IPS DF 6.9 (cell line): ENCODE measurements at places on chromosomes 7 and 10.

GRCh38 chr10:44911081-44911540 is at the start of gene TMEM72:
Gene TMEM72, plus strand, starts transcription at chr10:44911337. Its CDS starts 176 bp downstream, at chr10:44911513.
- H3K4me1 ChIP-seq: peaks cover 5% of the 10 kb centered on the region
- no peak within 1 kb of the TSS for H3K4me3 ChIP-seq
- H3K36me3 ChIP-seq: no peaks in the 10 kb centered on the region
- H3K27ac ChIP-seq: no peak within 1 kb of the TSS
- H3K27me3 ChIP-seq: no peaks in the 10 kb centered on the region
- no peak for DNase-seq

DNA sequence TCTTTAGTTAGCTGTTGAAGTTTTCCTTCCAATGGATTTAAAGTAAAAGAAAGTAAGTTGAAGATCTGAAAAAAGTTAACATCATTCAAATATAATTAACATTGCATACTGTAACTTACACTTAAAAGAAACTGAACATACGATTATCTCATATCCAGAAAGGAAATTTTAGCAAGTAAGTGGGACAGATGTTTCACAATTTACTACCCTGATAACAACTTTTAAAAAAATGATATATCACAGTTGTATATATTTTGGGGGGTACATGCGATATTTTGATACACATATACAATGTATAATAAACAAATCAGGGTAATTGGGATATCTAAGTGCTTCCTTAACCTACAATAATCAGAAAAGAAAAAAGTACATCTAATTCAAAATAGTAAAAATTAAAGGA is 44.2 kb downstream of the ASZ1 start:
- no peak overlapping the region for H3K27ac ChIP-seq
- no peaks in the 10 kb centered on the region for H3K36me3 ChIP-seq
- no peak overlapping the region for H3K4me3 ChIP-seq
- no peaks in the 10 kb centered on the region for H3K4me1 ChIP-seq
- H3K27me3 ChIP-seq: no peaks in the 10 kb centered on the region

- H3K27me3 ChIP-seq: no peaks in the 10 kb centered on the region
- no peak for DNase-seq
- no peaks in the 10 kb centered on the region for H3K4me1 ChIP-seq
- H3K27ac ChIP-seq: no peak overlapping the region
Observed at GRCh38 chr10:109183366-109183765, 739.9 kb downstream of the XPNPEP1 start.

DNA sequence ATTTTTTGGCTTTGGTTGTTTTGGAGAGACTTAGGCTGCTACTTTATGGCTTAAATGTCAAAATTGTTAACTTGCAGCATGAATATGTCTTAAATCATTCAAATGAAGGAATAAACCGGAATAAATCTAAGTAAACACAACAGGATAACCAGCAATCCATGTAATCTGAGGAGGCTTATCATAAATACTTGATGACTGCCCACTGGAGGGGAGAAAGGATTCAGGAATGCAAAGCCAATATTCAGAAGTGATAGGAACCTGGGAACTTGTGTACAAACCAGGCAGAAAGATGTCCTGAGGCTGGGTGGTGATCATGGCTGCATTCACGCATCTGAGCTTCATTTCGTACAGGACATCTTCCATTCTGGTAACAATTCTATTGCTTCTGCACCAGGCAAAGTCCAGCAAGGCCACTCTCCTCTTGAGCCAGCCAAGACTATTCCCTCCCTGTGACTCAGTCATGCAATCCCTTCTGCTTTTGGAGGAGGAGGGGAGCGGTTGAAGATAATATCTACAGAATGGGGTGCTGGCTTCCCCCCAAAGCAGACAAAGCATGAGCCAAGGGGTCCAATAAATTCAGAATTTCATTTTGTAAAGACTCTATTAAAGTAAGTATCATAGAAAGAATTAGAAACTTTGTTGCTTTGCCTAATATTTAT is 374.5 kb downstream of the PHTF2 start:
- H3K36me3 ChIP-seq: no peaks in the 10 kb centered on the region
- H3K4me3 ChIP-seq: no peak overlapping the region
- H3K27ac ChIP-seq: no peak overlapping the region
- no peaks in the 10 kb centered on the region for H3K27me3 ChIP-seq
- no peak for DNase-seq

- no peak overlapping the region for H3K4me3 ChIP-seq
- H3K27ac ChIP-seq: no peak overlapping the region
- no peak for DNase-seq
- H3K27me3 ChIP-seq: peaks cover 7% of the 10 kb centered on the region; the same call in 1 of the 2 replicates
- H3K36me3 ChIP-seq: no peaks in the 10 kb centered on the region
- H3K4me1 ChIP-seq: no peaks in the 10 kb centered on the region
Observed at GRCh38 chr10:71968553-71969474, 4.6 kb downstream of the CHST3 start.

- DNase-seq: no peak
- H3K27me3 ChIP-seq: no peaks in the 10 kb centered on the region
- no peak overlapping the region for H3K4me3 ChIP-seq
- no peak overlapping the region for H3K27ac ChIP-seq
- no peaks in the 10 kb centered on the region for H3K36me3 ChIP-seq
Observed at GRCh38 chr7:41046221-41046761, 656.6 kb downstream of the INHBA start.

GRCh38 chr7:155182406-155182970 is 112.4 kb downstream of the HTR5A start:
- H3K27ac ChIP-seq: no peak overlapping the region
- H3K4me3 ChIP-seq: no peak overlapping the region
- no peak for DNase-seq
- H3K4me1 ChIP-seq: no peaks in the 10 kb centered on the region
- H3K27me3 ChIP-seq: no peaks in the 10 kb centered on the region
- H3K36me3 ChIP-seq: no peaks in the 10 kb centered on the region; the same call in 1 of the 2 replicates

DNA sequence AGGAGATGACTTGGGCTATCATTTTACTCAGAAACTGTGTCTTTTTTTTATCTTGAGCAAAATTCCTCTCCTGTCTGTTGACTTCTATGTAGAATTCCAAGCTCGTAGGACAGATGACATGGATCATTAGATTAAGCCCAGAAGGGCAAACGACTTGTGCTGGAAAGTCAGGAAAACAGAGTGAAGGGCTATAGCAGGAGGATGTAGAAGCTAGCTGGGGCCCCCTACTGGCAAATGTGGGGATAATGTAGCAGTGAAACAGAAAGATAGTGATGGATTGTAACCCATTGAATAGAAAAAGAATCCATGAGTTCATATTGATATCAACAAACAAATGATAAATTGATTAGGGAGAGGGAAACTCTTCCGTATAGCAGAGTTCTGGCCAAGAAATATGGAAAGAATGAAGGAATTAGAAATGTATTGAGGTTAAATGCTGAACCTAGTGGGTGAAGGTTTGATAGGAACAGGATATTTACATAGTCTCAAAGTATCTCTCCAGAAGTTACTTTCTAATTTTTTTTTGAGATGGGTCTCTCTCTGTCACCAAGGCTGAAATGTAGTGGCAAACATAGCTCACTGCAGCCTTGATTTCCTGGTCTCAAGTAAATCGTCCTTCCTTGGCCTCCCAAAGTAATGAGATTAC is 103.6 kb downstream of the LYZL1 start:
- H3K4me1 ChIP-seq: no peaks in the 10 kb centered on the region
- H3K27me3 ChIP-seq: no peaks in the 10 kb centered on the region
- peak; percentile 20 for DNase-seq

DNA sequence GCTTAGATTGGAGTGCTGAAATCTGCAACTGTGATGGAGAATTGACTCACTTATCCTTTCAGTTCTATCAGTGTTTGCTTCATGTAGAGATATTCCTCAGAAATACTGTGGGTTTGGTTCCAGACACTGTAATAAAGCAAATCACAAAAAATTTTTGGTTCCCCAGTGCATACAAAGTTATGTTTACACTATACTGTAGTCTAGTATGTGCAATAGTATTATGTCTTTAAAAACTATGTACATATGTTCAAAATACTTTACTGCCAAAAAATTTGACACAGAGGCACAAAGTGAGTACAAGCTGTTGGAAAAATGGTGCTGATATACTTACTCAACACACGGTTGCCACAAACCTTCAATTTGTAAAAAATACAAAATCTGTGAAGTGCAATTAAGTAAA is 112.5 kb downstream of the EPC1 start:
- no peaks in the 10 kb centered on the region for H3K36me3 ChIP-seq
- H3K4me1 ChIP-seq: peaks cover 1% of the 10 kb centered on the region; the same call in 1 of the 2 replicates
- no peak overlapping the region for H3K27ac ChIP-seq
- no peaks in the 10 kb centered on the region for H3K27me3 ChIP-seq
- no peak for DNase-seq

GRCh38 chr7:70436790-70437350 is 695.1 kb upstream of the GALNT17 start:
- H3K4me1 ChIP-seq: no peaks in the 10 kb centered on the region
- H3K27ac ChIP-seq: no peak overlapping the region
- no peaks in the 10 kb centered on the region for H3K36me3 ChIP-seq
- no peak overlapping the region for H3K4me3 ChIP-seq
- no peak for DNase-seq
- no peaks in the 10 kb centered on the region for H3K27me3 ChIP-seq

DNA sequence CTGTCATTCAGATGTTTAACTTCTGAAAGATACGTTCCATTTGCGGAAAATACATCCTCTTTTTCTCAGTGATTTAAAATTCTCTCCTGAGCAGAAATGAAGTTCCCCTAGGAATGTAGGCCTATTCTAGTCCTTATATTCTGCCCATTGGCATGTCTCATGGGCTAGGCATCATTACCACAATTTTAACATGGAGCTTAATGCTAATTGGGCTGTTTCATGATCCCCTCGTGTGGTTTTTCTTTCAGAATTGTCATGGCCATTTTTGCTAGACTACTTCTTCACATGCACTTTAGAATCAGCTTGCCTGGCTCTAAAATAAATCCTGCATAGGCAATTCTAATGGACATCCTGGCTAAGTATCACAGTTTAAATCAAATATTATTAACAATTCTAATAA is 1.0 kb downstream of the TMEM176B start:
- no peak overlapping the region for H3K27ac ChIP-seq
- H3K4me3 ChIP-seq: no peak overlapping the region
- H3K27me3 ChIP-seq: peaks cover 37% of the 10 kb centered on the region
- H3K36me3 ChIP-seq: no peaks in the 10 kb centered on the region
- peaks cover 7% of the 10 kb centered on the region for H3K4me1 ChIP-seq

DNA sequence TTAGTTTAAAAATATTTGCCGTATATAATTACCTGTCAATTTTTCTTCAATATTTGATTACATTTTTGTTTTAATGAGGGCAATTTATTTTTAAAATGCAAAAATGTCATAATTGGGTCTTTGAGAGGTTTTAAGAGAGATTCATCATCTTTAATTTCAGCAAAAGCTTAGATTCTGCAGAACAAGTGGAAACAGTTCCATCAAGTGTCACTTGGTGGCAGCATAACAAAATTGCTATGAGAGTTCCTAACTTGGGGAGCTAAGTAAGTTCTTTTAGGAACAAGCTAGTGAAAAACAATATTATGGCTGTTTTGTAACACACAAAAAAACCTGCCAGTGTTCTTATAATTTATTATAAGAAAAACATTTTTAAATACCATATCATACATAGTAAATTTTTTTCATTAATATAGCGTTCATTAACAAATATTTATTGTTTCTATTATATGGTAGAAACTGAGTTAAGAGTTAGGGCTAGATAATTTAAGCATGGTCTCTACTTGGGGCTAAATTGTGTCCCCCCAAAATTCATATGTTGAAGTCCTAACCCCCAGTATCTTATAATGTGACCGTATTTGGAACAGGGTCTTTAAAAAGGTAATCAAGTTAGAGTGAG is 155.2 kb downstream of the MAGI2 start:
- no peak overlapping the region for H3K4me3 ChIP-seq
- H3K36me3 ChIP-seq: no peaks in the 10 kb centered on the region
- no peak for DNase-seq
- H3K4me1 ChIP-seq: no peaks in the 10 kb centered on the region

DNA sequence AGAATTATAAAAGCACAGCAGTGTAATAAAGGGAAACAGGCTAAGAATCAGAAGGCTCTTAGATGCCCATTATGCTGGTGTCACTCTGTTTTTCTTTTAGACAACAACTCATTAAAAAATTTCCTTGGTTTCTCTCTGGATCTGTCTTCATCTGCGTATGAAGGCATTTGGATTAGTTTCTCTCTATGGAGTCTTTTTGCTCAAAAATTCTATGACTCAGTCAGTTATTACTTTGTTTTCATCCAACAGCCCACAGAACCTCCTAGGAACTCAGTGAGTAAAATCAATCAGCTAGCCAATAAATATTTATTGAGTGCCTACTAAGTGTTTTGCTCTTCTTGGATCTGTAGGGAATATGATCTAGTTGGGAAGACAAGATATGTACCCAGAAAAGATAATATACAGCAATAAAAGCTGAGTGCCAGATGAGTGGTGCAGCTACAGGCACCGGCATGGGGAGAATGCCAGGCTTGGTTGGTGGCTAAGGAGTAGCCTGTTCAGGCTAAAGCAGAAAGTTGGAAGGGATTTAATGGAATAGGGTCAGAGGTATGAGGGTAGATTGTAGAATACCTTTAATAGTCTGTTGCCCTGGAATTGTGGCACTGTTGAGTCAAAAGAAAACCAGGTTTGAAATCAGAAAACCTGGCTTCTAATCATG is 156.2 kb downstream of the LRRC4 start:
- no peak overlapping the region for H3K4me3 ChIP-seq
- H3K4me1 ChIP-seq: no peaks in the 10 kb centered on the region
- no peaks in the 10 kb centered on the region for H3K36me3 ChIP-seq
- no peak overlapping the region for H3K27ac ChIP-seq

GRCh38 chr10:13890233-13891127 is 303.7 kb downstream of the PRPF18 start:
- H3K4me1 ChIP-seq: peaks cover 1% of the 10 kb centered on the region; the same call in 1 of the 2 replicates
- H3K36me3 ChIP-seq: no peaks in the 10 kb centered on the region
- DNase-seq: no peak
- no peaks in the 10 kb centered on the region for H3K27me3 ChIP-seq

GRCh38 chr7:73526896-73527821 is 5.1 kb upstream of the BAZ1B start:
- no peaks in the 10 kb centered on the region for H3K36me3 ChIP-seq
- no peak overlapping the region for H3K27ac ChIP-seq
- no peaks in the 10 kb centered on the region for H3K27me3 ChIP-seq
- H3K4me1 ChIP-seq: no peaks in the 10 kb centered on the region
- H3K4me3 ChIP-seq: no peak overlapping the region

GRCh38 chr7:102036958-102037357 is 219.5 kb downstream of the CUX1 start:
- H3K27me3 ChIP-seq: no peaks in the 10 kb centered on the region
- no peaks in the 10 kb centered on the region for H3K36me3 ChIP-seq
- no peak for DNase-seq

GRCh38 chr7:91504919-91505318 is 240.7 kb downstream of the FZD1 start:
- no peaks in the 10 kb centered on the region for H3K4me1 ChIP-seq
- DNase-seq: no peak
- H3K4me3 ChIP-seq: no peak overlapping the region
- no peaks in the 10 kb centered on the region for H3K27me3 ChIP-seq
- no peak overlapping the region for H3K27ac ChIP-seq
- H3K36me3 ChIP-seq: no peaks in the 10 kb centered on the region

GRCh38 chr7:79882922-79883321 is 251.7 kb upstream of the GNAI1 start:
- H3K27ac ChIP-seq: no peak overlapping the region
- H3K27me3 ChIP-seq: no peaks in the 10 kb centered on the region
- DNase-seq: no peak
- no peaks in the 10 kb centered on the region for H3K4me1 ChIP-seq
- H3K4me3 ChIP-seq: no peak overlapping the region

GRCh38 chr7:131608116-131608500 is 51.7 kb upstream of the PODXL start:
- H3K27me3 ChIP-seq: no peaks in the 10 kb centered on the region
- no peak overlapping the region for H3K4me3 ChIP-seq
- H3K36me3 ChIP-seq: no peaks in the 10 kb centered on the region
- no peak for DNase-seq

- no peak for DNase-seq
- H3K27ac ChIP-seq: no peak overlapping the region
- H3K4me1 ChIP-seq: peaks cover 2% of the 10 kb centered on the region; the same call in 1 of the 2 replicates
- no peaks in the 10 kb centered on the region for H3K36me3 ChIP-seq
- no peaks in the 10 kb centered on the region for H3K27me3 ChIP-seq
Observed at GRCh38 chr7:132935608-132936007, 146.3 kb downstream of the CHCHD3 start.
